ENCODE measurements at places on chromosomes 3 and 15.
A peak's percentile ranks its signal among the peaks of the same experiment; 100 is the strongest.

DNA sequence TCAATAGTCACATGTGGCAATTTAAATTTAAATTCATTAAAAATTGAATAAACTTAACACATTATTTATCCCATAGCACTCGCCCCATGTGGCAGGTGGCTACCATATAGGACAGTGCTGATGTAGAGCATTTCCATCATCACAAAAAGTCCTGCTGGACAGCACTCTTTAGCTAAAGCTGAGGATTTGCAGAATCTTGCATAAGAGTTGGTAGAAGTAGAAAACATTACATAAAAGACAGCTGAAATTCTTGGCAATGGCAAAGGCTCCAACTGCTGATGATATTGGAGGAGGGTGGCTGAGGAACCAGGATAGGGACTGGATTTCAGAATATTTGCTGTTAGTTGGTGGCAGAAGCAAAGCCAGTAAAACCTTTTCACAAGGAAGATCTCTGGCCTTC is 230.7 kb upstream of the SATB1 start:
- no peak for DNase-seq

- peak; percentile 45 for DNase-seq
Observed at GRCh38 chr3:106683953-106684620, 693.2 kb upstream of the CCDC54 start.

GRCh38 chr15:99114511-99115299 is 9.8 kb downstream of the SYNM start:
- no peak for DNase-seq

DNA sequence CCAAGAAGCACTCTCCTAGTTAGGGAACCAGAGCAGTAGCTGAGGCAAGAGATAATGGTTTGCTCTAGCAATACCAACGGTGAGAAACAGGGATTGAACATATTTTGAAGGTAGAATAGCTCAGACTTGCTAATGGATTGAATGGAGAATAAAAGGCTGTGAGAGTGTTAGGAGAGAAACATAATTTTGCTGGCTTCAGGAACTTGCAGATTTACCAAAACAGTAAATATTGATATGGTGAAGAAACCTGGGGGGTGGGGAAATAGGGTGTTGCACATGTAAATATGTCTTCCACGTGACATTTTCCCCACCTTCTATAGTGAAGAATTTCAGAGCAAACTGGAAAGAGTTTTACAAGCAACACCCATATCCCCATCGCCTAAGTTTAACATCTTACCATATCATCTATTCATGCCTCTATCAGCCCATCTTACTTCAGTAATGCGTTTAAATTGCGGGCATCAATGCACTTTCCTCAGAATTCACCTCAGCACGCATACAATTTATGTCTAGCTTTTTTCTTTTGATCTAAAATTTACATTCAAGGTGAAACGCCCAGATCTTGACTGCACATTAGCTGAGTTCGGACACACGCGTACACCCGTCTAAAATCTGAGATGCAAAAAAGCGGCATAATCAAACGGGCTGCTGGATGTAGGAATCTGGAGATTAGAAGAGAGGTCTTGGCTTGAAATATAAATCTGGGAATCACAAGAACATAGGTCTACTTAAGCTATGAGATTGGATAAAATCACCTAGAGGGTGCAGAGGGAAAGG is 891 bp upstream of the NR1D2 start:
- DNase-seq = no peak
